ENCODE measurements at places on chromosomes 1 and 21. TPM values are rescaled to one million over a fixed set of nuclear protein-coding genes. Genes with fewer than 3 reads are reported as not detected.

GRCh38 chr1:44249543-44249942 is 36.3 kb downstream of the DMAP1 start:
- DNase-seq, result no peak

GRCh38 chr1:24557711-24558131 is 1.8 kb downstream of the NCMAP start:
- DNase-seq, result no peak

DNA sequence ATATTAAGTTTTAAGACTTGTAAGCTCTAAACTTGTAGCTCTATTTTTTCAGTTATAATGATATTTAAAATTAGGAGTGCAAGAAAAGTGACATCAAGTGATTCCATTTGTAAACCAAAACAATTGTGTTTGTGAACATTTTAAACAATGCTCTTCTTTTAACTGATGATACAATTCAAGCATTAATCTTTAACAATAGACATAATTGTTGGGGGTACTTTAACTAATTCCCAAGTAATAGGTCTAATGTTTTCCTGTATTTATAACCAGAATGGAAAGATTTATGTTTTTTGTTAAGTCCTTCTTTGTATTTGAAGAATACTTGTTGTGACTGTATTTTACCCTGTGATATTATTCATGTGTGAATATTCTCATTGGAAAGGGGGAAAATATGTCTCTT is 6.8 kb downstream of the ATG4C start:
- DNase-seq, result no peak

DNA sequence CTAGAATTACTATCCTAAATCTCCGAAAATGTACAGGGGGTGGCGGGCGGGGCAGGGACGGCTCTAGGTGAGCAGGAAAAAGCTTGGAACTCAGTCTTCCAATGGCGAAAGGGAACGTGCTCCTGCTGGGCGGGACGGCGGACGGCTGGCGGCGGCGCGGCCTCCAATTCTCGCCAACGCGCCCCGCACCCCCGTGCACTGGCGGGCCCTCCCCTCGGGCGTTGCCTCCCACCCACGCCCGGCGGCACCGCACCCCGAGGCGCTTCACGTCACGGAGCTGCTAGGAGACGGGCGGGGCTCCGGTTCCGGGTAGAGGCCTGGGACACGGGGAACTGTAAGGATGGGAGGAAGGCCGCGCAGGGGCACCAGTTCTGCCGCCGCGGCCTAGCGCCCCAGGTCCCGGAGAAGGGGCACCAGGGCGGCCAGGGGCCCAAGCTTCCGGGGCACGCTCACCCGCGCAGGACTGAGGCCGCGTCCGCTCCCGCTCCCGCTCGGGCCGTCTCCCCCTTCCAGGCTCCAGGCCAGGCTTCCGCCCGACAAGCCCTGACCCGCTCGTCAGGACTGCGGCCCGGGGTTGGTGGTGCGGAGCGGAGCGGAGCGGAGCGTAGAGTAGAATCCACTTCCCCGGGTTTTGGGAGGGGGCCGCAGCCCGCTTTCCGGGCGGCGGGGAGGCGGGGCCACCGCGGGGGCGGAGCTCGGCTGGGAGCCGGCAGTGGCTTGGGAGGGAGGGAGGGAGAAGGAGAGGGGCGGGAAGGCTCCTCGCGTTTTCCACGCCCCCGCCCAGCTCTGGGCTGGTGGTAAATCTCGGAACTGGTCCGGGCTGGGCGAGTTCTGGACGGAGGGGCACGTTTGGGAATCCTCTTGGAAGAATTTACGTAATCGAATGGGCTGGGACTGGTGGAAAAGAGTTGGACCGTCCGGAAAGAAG is at the start of gene DDX59:
Gene DDX59, minus strand, starts transcription at position 594 of the 928 bp plus-strand sequence. CDS start 3,167 bp downstream, outside the sequence.
- DNase-seq, result peak; percentile 93

DNA sequence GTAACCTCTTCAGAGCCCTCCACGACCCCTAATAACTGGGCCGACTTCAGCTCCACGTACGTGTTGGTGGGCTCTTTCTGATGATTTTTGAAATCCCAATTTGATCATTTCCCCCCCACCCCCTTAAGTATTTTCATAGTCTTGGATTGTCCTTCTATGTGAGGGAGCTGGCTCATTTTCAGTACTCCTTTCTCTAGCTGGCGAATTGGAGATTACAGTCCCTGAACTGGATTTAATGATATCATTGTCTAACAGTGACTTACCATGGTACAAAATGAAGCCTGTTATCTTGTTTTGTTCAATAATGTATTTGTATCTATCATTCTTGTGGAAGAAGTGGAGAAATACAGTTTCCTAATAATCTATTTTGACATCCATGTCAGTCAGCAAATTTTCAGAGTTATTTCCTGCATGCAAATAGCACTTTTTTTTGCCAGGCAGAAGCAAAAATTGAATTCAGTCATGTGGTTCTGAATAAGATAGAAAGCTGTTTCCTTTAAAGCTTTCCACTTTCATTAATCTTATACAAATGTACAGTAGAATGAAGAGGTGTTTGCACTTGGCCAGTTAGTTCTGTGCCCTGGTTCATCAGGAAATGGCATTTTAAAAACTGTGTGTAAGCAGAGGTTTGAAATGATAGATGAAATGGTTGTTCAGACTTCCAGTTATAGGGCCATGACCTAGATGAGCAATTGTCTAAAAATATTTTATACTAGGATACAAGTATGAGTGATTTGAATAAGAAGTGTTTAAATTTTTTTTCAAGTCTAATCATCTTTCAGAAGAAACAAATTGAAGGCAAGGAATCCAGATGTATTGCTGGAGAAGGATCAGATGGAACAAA is 104.2 kb downstream of the ATP5PO start:
- no peak for DNase-seq

DNA sequence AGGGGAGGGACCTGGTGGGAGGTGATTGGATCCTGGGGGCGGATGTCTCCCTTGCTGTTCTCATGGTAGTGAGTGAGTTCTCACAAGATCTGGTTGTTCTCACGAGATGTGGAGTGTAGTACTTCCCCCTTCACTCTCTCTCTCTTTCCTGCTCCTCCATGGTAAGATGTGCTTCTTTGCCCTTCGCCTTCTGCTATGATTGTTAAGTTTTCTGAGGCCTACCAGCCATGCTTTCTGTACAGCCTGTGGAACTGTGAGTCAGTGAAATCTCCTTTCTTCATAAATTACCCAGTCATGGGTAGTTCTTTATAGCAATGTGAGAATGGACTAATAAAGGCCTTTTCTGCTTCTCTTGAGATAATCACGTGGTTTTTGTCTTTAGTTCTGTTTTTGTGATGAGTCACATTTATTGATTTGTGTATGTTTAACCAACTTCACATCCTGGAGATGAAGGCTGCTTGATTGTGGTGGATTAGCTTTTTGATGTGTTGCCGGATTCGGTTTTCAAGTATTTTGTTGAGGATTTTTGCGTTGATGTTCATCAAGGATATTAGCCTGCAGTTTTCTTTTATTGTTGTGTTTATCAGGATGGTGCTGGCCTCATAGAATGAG is 45.5 kb downstream of the RABGAP1L start:
- DNase-seq, result no peak

DNA sequence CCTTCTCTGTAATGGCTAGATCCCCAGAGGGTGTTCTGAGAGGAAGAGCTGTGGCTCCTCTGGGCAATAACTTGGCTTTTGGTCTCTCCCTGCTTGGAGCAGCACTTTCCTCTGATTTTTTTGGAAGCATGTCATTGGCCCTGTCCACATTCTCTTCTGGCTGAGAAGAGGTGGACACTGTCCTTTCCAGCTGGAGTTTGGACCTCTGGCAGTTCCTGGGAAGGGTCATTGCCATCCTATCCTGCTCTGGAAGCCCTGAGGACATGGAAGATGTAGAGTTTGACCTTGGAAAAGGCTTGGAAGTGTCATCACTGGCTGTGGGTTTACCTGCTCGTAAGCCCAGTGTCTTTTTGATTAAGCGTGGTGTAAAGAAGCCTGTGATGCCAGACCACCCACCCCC is 26.8 kb downstream of the TOR3A start:
- DNase-seq, result no peak

GRCh38 chr1:103517380-103518047 is 8.0 kb upstream of the RNPC3 start:
- no peak for DNase-seq

DNA sequence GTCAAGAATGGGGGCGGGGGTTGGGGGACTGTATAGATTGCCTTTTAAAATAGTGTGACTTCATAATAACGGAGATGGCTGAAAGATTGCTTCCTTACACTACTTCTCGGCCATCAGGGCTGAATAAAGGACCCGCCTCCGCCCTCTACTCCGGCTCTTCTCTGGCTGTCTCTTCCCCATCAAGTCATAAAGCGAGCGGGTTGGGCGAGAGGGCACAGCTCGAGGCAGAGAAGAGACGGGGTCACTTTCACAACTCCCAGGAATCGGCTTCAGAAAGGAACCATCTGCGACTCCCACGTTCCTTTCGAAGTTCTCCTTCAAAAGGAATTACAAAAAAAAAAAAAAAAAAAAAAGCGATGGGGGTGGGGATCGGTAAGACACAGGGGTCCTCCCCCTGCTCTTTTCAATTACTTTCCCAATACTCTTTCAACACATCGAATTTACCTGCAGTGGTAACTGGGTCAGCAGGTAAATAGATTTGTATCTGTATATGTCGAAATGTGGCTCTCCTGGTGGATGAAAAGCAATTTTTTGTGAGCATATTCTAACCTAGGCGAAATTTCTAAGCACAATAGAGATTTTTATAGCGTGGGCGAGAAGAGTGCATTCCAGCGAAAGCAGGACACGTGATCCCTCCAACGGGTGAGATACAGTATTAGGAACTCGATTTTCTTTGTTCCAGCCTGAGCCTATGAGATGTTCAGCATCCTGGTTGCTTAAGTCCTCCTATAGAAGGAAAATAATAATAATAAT is 2.0 kb downstream of the LRRC7 start:
- no peak for DNase-seq

GRCh38 chr21:31374395-31374794 is 30.3 kb upstream of the TIAM1 start:
- DNase-seq, result no peak

- no peak for DNase-seq
Observed at GRCh38 chr21:39843483-39843882, 23.8 kb upstream of the PCP4 start.

GRCh38 chr1:203609979-203610493 is 16.6 kb upstream of the ATP2B4 start:
- DNase-seq, result no peak

DNA sequence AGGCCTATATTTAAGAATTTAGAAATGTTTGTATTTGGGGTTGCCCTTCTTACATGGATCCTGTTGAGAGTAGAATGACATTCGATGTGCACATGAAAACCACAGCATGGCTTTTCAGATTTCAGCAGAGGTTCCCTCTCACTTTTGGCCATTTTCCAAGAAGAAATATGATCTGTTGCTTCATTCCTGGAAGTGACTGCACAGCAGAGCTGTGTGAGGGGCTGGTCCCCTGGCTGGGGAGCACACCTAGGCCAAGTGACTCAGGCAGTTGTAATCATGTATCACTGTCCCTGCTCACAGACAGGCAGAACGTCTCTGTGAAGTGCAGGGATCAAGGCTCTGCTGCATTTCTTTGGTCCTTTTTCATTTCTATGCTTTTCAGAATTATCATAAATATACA is 32.3 kb downstream of the AGT start:
- DNase-seq, result peak; percentile 19

DNA sequence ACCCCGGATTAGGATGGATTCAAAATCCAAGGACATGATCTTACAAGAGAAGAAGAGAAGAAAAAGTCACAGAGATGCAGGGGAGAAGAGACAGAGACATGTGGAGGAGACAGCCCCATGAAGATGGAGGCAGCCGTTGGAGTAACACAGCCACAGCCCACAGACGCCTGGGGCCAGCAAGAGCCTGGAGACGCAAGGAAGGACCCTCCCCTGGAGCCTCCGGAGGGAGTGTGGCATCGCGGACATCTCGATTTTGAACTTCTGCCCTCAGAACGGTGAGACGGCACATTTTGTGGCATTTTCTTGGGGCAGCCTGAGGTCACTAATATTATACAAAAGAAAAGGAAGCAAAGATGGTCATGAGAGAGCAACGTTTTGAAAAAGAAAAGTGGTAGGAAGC is 28.8 kb downstream of the ABCG1 start:
- DNase-seq, result no peak

SYDE2 gene
- 11.6 TPM for polyA plus RNA-seq

REN gene
- polyA plus RNA-seq, result 70.6 TPM

NOL9 gene
- polyA plus RNA-seq, result 15.8 TPM

MATN1 gene
- polyA plus RNA-seq, result 0.27 TPM

PKP1 gene
- 0.08 TPM for polyA plus RNA-seq

ACOT11 gene
- 15.8 TPM for polyA plus RNA-seq

S100A12 gene
- polyA plus RNA-seq, result 0.35 TPM

NADK gene
- 52.7 TPM for polyA plus RNA-seq

KRTAP22-1 gene
- not detected for polyA plus RNA-seq

STRIP1 gene
- polyA plus RNA-seq, result 56.8 TPM

TIE1 gene
- 59.7 TPM for polyA plus RNA-seq

Measured in left renal cortex interstitium (tissue), 4 donors.